ENCODE measurements at places on chromosomes 11 and 22.

DNA sequence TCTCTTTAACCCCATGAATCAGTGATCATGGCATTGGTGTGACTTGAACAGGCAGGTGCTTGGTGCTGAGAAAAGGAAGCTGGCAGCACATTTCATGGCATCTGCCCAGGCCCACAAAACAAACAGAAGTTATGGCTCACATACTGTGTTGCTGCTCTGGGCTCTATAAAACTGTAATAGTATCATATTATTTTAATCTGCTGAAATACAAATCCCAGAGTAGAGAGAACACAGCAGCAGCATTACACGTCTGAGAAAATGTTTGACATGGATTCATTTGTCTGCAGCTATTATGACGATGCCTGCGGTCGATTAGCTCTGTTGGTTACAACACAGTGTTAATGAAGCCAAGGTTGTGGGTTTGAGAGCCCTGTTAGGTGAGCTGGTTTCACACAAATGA is 80.8 kb downstream of the ALX4 start:
- DNase-seq, result no peak

GRCh38 chr11:125452125-125452470 is 44.0 kb downstream of the FEZ1 start:
- peak; percentile 56 for DNase-seq

DNA sequence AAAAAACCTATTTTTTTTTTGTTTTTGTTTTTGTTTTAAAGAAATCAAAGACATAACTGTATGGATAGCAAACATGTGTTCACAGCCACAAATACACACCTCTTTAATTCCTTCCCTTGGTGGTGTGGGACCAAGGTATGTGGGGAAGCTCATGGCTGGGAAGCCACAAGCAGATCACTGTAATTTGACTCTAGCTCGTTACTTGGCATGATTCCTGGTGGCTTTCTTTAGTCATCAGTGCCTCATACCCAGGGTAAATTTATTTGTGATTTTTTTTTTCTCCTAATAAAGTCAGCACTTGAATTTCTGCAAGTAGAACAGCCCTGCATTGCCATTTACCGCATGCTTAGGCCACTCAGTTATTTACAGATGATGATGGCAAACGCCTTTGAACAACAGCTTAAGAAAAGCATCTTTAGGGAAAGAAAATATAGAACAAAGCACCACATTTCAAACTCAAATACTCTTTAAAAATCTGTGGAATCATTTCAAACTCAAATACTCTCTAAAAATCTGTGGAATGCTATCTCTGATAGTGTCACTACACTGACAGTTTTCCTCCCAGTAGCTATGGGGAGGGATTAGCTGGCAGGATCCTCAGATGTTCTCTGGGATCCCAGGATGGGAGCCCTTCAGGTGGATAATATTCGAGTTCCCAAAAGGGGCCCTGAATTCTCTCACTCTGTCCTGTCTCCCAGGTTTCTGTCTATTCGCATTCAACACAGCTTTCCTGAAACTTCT is 687.2 kb downstream of the OPCML start:
- DNase-seq, result no peak

- DNase-seq, result no peak
Measured at GRCh38 chr11:29773656-29774264, 243.1 kb downstream of the KCNA4 start.

DNA sequence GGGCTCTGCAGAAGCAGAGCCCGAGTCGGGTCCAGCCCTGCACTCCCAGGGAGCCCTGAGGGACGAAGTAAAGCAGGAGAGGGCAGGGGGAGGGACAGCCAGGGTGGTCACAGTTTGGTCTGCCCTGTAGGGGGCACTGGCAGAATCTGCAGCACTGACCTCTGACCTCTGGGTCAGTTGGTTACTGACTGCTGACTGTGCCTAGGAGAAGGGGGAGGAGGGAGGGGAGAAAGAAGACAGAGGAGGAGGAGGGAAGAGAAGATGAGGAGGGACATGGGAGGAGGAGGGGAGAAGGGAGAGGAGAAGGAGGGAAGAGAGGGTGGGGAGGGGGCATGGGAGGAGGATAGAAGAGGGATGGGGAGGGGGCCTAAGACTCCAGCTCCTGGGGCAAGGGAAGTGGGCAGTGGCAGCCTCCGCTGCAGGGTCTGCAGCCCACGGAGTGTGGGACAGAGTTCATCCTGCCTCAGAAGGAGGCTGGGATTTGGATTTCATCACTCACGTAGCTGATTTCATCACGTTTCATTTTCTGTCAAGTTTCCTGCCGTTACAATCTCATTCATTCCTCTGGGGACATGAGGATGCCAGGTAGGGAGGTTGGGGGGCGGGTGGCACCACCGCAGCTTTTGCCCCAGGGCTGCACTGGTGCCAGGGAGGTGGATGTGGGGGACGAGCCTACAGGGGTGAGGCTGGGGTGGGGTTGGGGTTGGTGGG is 55.2 kb downstream of the FLRT1 start:
- DNase-seq, result no peak

DNA sequence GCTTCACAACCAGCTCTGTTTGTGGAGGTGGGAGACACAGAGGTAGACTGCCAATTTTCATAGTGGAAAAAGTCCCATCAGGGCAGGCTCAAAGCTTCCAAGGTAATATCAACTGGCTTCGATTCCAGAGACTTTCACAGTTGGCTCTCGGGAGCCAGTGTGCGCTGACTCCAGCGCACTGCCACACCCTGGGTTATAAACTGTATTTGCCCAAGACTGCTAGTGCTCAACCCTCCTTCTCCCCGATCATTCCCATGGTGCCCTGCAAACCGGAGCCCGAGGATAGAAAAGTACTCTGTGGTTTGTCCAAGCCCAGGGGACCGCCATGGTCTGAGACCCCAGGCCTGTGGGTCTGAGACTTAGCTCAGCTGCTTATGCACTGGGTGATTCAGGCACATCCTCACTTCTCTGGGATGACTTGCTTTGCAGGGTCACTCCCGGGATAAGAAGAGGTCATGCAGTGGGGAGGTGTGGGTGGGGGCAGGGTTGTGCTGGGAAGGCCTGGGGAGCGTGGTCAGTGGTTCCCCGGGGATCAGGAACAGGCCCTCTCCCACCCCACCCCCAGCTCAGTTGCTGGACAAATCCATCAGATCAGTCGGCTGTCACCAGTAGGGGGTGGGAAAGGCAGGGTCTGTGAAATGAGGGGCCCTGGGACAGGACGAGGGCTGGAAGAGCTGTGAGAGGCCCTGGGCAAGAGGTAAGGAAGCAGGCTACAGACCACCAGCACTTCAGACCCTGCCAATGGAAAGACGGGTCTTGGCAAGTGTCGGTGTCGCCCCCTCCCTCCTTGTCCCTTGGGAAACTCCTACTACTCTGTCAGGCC is 26.7 kb upstream of the PICK1 start:
- no peak for DNase-seq

DNA sequence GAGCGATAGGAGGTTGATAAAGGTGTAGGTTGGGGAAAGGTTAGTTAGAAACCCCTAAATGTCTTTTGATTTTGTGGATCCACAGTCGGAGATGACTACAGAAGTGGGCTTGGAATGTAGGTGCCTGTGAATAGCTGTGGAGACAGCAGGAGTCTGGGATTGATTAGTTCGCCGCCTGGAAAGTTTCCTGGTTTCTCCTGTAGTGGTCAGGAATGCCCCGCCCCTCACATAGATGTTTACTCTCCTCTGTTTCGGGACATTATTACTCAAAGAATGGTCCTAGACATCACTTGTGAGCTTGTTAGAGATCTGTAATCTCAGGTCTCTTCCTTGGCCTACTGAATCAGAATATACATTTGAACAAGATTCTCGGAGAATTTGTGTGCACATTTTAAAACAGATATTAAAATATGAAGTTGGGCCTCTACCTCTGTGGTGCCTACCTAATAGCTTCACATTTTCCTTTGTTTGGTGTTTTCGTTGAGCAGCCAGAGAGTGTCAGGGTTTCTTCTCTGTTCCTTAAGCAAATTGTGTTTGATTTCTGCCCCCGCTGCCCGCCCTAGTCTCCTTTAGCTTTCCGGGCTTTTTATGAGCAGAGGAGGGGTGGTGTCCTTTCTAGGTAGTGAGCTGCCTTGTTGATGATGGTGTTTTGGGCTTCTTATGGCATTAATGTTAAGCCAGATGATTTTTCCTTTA is 89.4 kb downstream of the PPP6R3 start:
- no peak for DNase-seq

DNA sequence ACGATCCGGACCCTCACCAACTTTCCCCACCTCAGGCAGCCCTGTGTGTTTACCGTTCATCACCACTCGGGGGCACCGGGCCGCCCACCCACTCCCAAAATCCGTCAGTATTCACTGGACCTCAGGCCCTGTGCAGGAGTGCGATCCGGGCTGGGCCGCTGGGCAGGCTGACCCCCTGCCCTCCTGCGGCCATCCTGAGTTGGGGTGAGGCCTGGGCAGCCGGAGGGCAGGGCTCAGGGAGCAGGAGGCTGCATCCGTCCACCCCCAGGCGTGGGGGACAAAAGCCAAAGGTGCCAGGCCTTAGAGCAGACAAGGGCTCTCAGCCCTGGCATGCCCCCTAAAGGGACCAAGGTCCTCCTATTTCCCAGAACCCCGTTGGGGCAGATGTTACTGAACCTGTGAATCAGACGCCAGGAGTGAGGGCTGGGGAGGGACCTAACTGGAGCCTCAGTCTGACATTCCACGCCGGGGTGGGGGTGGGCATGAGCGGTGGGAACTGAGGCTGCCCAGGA is 16.8 kb upstream of the TMEM191C start:
- DNase-seq, result no peak

- DNase-seq, result no peak
Measured at GRCh38 chr22:40289991-40290459, 56.3 kb upstream of the ADSL start.

- DNase-seq, result peak; percentile 70
Measured at GRCh38 chr11:1202776-1203504, 19.9 kb upstream of the MUC5B start.

DNA sequence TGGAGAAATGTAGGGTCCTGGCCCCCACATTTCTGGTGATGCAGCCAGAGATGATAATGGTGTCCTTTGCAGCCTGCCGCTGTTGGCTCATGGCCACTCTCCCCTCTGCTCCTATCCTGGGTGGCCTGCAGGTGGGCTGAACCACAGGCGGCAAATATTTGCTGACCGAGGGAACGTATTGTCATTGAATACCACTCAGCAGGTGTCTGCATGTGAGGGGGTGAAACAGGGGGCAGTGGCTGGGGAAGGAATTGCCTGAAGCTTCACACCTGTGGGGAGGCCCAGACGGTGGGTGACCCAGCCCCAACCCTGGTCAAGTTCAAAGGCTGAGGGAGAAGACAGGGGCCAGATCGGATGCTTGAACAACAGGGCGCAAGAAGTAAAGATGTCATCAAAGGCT is 73.3 kb upstream of the WNT11 start:
- DNase-seq, result no peak

DNA sequence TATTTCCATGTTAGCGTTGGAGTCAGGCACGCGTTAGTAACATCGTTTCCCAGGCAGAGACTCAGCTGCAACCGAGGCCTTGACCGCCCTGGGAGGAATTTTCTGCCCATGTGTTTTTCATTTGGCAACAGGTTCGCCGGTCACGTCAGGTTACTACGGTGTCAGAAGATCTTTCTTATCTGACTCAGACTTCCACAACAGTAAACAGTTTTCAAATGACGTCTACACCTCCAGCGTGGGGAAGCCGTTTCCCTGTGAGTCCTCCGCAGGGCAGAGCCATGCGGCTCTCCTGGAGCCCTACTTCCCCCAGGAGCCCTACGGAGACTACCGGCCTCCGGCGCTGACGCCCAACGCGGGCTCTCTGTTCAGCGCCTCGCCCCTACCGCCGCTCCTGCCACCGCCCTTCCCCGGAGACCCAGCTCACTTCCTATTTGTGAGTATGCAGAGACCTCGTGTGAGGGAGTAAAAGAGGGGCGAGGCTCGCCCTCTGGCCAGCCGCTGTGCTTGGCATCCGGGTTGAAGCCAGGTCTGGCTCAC is 14.3 kb upstream of the POU2AF3 start:
- DNase-seq, result no peak

- DNase-seq, result no peak
Measured at GRCh38 chr11:118202599-118203422, 22.0 kb downstream of the JAML start.

DNA sequence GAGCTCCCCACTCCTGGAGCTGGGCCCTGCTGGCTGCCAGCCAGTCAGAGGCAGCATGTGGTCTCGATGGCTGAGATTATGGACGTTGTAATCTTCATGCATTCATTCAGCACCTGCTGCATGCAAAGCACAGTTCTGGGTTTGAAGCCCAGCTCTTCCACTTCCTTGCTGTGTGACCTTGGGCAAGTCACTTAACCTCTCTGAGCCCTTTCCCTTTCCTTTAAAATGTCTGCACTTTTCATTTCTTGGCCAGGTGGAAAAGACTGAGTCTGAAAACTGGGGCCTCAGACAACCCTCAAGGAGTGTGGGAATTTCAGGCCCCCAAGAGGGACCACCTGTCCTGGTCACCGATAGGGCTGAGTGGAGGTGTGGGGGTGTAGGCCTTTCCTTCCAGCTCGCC is 24.6 kb upstream of the MYEOV start:
- DNase-seq, result no peak

- no peak for DNase-seq
Measured at GRCh38 chr22:50567721-50568252, 5.1 kb upstream of the SYCE3 start.

GRCh38 chr11:105986554-105986953 is 35.5 kb downstream of the MSANTD4 start:
- DNase-seq, result no peak

DNA sequence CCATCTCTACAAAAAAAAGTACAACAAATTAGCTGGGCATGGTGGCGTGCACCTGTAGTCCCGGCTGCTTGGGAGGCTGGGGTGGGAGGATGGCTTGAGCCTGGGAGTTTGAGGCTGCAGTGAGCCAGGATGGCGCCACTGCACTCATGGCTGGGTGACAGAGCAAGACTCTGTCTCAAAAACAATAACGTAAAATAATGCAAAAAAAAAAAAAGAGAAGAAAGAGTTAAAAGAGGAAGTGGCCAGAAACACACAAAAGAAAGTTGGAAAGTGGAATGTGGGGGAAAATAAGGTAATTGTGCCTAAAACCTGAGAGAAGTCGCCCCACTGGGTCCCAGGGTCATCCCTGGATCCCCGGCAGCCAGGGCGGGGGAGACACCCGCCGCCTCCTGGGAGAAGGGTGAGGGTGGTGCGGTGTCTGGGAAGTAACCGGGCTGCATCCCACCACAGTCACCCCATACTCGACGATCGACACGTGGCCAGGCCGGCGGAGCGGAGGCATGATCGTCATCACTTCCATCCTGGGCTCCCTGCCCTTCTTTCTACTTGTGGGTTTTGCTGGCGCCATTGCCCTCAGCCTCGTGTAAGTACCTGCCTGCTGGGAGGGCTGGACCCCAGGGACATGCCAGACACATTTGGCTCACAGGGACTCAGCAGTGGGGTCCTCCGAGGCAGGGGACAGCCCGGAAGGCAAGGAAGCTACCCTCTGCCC is 8.1 kb downstream of the UPK3A start:
- DNase-seq, result no peak

DNA sequence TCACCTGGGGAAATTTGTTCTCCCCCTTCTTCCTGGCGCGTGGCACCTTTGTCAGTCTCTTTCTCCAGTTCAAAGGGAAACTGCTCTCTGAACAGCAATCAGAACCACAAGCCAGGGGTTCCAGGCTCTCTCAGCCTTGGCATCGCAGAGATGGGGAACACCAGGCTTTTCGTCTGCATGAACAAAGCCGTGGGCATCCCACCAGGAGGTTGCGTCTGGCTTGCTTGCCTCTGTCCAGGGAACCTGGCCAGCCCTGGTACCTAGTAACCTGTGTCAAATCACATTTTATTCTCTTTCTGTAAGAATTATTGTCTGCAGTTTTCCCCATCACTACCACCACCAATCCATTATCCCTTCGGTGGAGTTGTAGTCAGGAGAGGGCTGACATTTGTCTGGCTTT is 107.0 kb downstream of the WNT7B start:
- no peak for DNase-seq

- DNase-seq, result peak; percentile 38
Measured at GRCh38 chr11:8017071-8017470, 29.9 kb downstream of the EIF3F start.
